ENCODE measurements at places on chromosomes 12 and 14.

GRCh38 chr14:75999511-76000190 lies 14.1 kb downstream of the IFT43 start:
- DNase-seq = no peak

GRCh38 chr14:96497087-96497486 lies 5.1 kb upstream of the PAPOLA start:
- no peak for DNase-seq

DNA sequence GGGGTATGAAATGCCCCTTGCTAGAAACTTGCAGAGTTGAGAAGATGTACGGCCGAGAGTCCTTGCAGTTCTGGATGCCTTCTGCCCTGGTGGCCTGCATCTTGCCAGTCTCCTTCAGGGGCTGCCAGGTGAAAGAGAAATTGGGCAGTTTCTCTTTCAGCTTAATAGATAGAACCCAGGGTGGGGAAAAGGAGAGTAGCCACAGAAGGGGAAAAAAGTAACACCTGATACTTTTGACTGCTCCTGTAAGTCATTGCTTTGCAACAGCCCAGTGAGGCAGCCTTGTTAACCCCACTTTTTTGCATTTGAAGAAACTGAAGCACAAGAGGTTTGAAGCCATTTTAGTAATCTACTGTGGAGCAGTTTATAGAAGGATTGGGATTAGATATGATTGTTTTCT lies 27.6 kb downstream of the TDP1 start:
- no peak for DNase-seq

- DNase-seq = no peak
These were observed 103.5 kb downstream of the METTL25 start for GRCh38 chr12:82461836-82462235.

DNA sequence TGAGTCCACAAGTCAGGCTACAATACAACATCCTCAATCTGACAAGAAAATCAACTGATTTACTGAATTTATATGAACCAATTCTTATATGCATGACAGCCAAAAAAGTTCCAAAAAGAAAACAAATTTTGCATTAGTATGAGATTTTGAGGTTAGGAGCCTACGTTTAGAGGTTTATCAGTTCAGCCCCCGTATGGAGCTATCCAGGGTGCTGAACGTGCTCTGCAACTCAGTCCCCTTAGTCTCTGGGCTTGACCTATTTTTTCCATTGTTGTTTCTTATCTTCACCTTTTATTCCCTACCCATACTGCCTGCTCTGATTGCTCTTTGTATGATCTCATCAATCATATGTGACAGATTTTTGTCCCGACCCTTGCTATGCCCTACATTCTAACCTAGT lies 693.0 kb downstream of the NRXN3 start:
- no peak for DNase-seq

Measured in NCI-H187 (cell line).